ENCODE measurements at places on chromosomes 1 and 21. TPM values are rescaled to one million over a fixed set of nuclear protein-coding genes. Genes with fewer than 3 reads are reported as not detected.

GRCh38 chr1:230270185-230270558, 156.0 kb downstream of the PGBD5 start:
- no peak for DNase-seq

- peak; percentile 28 for DNase-seq
Measured at GRCh38 chr1:5099558-5099957, 445.1 kb downstream of the AJAP1 start.

DNA sequence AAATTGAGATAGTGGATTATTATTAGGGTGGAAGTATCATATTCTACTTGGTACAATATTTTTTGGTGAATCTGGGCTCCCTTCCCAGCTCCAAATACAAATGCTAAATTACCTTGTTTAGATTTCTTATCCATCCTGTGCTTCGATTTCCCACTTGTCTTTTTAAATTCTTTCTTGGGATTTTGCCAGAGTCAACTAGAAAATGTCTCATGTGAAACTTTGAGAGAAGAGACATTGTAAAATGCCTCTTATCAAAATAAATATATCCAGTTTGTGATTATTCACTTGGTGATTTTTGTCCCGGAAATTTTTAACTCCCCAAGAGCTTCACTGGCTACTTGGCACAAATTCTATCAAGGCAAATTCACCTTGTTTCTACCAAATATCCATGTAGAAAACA, 202.0 kb downstream of the FMN2 start:
- DNase-seq: no peak

Gene ANKRD34A
- total RNA-seq: 0.51 TPM

- DNase-seq: no peak
Measured at GRCh38 chr1:30524840-30525617, 198.4 kb downstream of the MATN1 start.

- DNase-seq: no peak
Measured at GRCh38 chr1:84403347-84403746, 5.1 kb downstream of the DNASE2B start.

Gene ZNF593OS
- total RNA-seq: not detected

Gene MPL
- total RNA-seq: not detected

Gene SYT2
- 0.21 TPM for total RNA-seq

DNA sequence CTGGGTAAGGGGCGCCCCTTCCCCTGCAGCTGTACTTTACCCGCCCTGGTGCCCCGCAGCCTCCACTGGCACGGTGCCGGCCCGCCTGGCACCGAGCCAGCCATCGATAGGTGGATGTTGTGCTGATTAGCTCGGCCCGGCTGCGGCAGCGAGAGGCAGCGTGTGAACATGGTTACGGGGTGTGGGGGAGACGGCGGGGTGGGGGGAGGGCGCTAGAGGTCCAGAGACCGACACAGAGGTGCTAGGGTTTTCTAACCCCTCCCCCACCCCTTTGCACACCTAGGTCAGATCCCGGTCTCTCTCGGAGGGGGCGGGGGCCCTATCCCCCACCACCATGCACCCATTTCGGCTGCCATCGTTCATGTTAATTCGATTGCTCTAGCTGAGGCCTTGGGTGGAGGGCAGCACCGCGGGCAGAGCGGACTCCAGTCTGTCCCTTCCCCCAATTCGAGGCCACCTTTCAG, 6.7 kb downstream of the EFNA4 start:
- no peak for DNase-seq

- DNase-seq: peak; percentile 90
Measured at GRCh38 chr1:35568975-35569395, 4.1 kb upstream of the TFAP2E start.

DNA sequence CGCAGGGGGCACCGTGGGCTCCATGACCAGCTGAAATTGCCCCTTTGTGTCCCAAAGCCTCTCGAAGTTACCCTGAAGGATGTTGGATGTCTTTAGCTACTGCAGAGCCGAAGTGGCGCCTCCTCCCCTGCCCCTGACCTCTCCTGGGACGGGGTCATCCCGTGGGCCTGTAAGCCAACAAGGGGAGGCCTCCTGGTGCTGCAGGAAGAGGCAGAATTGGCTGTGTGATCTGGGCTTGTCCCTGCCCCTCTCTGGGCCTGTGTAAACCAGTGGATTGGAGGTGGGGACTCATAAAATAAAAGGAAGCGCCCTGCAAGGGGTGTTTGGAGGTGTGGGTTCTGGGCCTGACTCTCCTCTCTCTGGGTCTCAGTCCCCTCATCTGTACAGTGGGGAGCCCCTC, 2.1 kb upstream of the TAS1R2 start:
- no peak for DNase-seq

Gene HES3
- total RNA-seq: not detected

Measured in tongue (tissue), 3 donors.